ENCODE measurements at places on chromosomes 7 and 10.

DNA sequence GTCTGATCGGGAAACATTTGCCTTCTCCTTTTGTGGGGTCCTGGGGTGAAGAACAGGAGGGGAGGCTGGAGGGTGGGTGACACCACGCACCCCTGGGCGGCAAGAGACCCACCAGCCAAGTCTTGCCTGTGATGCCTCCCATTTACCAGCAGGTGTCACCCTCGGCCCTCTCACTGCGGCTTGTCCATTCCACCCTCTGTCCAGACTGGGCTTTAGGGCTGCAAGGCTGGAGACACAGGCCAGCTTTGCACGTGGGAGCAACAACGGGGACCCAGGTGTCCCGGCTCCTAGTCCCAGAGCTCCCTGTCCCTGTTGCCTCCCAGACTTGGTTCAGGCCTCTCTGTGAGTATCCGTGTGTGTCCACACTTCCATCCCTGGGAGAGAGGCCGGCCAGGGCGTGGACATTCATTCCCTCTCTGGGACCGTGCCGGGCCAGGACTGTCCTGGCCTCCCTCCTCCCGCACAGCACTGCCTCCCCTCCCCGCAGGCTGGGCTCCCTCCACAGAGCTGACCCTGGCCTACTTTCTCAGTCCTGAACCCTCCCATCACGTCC lies 36.2 kb upstream of the GTF2IRD1 start:
- peak; percentile 29 for DNase-seq

DNA sequence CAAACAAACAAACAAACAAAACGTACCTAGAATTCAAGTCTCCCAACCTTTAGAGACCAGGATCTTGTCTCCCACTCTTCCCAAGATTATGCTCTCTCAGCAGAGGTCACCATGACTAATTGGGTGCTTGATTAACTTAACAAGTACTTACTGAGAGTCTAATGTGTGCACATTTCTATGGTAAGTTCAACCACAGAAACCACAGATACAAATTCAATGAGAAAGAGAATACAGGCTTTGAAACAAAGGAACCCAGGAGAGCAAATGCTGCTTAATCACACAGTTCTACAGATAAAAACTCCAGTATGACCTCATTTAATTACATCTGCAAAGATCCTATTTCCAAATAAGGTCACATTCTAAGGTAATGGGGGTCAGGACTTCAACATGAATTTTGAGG lies 142.8 kb downstream of the DNAJC1 start:
- no peak for DNase-seq

DNA sequence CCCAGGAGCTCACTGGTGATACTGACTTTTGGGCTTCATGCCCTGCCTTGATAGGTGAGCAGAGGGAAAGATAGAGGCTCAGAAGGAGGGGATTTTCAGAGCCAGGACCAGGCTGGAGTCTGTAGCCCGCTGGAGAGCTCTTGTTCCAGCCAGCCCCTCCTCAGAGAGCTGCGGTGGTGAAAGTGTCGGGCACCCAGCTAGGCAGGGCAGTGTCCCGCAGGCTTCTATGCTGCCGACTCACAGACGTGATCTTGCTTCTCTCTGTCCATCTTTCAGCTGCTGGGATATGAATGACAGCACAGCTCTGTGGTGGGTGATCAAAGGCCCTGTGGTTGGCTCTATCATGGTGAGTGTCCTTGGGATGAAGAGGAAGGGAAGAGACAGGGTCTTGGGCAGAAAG lies 35.2 kb downstream of the ADCYAP1R1 start:
- DNase-seq: no peak

DNA sequence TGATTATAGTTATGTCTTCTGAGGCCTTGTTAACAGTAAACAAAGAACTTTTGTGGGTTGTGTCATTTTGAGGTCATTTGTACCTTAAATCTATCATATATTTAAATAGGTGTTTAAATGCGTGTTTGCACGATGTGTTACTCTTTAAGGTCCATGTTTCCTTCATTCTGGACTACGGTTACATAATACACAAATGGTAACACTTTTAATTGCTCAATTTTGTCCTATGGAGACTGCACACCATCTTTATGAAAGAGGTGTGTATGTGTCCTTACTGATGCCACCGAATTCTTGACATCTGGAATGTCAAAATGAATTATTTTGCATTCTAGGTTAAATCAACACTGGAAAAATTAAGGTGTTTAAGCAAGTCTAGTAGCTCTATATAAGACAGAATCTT lies 1.7 kb downstream of the PALS2 start:
- DNase-seq: no peak

GRCh38 chr7:133349101-133349500 lies 96.2 kb downstream of the EXOC4 start:
- no peak for DNase-seq

GRCh38 chr7:34025600-34025999 lies 120.3 kb downstream of the BMPER start:
- DNase-seq: no peak

DNA sequence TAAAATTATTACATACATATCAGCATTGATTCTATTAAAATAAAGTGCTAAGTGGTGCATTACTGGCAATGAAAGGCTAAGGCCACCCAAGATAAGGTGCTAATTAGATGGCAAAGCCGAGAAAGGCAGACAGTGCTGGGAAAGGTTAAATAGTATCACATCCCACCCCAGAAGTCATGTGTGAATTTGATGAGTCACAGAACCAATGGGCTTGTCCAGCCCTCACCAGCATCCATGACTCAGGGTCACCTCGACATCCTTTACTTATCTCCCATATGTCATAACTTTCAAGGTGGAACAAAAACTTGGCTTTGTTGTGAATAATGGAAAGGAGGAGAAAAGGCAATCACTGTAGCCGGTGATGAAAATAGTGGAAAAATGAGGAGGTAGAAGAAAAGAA lies 459.1 kb downstream of the PLXNA4 start:
- DNase-seq: no peak

DNA sequence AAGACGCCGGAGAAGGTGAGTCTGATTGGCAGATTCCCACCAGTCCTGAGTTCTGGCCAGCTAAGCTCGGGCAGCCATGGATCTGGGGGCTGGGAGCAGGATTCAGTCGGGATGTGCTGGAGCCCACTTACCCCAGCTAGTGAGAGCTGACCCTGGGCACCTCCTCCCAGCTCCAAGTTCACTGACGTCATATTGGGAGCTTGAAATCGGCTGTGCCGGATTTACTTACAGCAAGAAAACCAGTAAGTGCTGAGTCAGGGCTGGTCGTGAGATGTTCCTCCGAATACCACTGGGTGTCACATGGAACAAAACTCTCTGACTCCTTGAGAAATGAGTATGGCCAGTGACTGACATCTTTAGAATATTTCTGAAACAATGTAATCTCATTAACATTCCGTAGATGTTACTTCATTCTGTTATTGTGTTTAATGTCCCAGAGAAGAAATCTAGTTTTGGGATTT lies 621.2 kb downstream of the SDK1 start:
- DNase-seq: peak; percentile 77

DNA sequence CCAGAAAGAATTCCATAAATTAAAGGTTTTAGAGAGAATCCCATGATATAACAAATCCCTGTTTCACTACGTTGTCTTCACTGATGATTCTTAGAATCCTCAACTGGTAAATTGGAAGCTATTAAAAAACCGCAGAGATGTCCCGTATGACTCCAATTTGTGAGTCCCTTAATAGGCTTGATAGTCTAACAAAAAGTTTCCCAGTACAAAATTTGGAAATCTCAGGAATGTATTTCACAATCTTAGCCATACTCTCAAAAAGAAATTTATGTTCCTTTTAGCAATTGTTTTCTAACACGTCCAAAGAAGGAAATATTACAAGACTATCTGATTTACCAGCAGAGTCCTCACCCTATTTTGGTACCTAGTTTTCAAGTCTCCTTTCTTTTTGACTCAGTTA lies 2.5 kb downstream of the TES start:
- peak; percentile 81 for DNase-seq

- DNase-seq: no peak
Measured at GRCh38 chr7:55131142-55131929, 112.5 kb downstream of the EGFR start.

- no peak for DNase-seq
Measured at GRCh38 chr10:44960088-44960460, 472 bp downstream of the RASSF4 start.

GRCh38 chr7:28998105-28998504 lies 40.0 kb upstream of the TRIL start:
- DNase-seq: no peak

- DNase-seq: peak; percentile 80
Measured at GRCh38 chr10:110357252-110357780, 52.6 kb upstream of the SMNDC1 start.

DNA sequence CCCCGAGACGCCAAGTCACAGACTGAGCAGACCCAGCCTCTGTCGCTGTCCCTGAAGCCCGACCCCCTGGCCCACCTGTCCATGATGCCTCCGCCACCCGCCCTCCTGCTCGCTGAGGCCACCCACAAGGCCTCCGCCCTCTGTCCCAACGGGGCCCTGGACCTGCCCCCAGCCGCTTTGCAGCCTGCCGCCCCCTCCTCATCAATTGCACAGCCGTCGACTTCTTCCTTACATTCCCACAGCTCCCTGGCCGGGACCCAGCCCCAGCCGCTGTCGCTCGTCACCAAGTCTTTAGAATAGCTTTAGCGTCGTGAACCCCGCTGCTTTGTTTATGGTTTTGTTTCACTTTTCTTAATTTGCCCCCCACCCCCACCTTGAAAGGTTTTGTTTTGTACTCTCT lies 215.6 kb downstream of the TCF7L2 start:
- no peak for DNase-seq

GRCh38 chr7:55185321-55185802 lies 166.5 kb downstream of the EGFR start:
- no peak for DNase-seq

DNA sequence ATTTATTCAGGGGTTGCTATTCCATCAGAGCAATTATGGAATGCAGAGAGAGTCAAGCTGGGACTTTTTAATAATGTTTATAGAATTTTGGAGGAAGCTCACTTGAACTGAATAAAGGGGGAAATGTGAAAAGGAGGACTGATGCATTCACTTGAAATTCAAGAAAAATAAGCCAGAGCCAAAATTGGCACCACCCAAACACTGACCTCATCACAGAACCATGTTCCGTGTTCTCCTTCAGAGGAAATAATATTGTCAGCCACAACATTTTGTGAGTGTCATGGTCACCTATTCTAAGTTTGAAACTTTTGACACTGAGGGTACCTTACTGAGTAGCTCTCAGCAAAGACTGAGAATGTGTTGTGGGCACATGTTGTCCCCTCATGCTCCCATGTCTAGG lies 207.0 kb downstream of the ANK3 start:
- DNase-seq: no peak

- DNase-seq: no peak
Measured at GRCh38 chr10:86286236-86287109, 80.1 kb downstream of the GRID1 start.

- peak; percentile 97 for DNase-seq
Measured at GRCh38 chr10:90162271-90162853, 461.0 kb downstream of the KIF20B start.

GRCh38 chr7:103296901-103297836 lies at the start of gene PMPCB:
Gene PMPCB (plus strand): TSS chr7:103297435. CDS start chr7:103297460, 25 bp downstream.
- peak; percentile 78 for DNase-seq

GRCh38 chr7:157483515-157483914 lies 146.7 kb downstream of the DNAJB6 start:
- no peak for DNase-seq

- DNase-seq: no peak
Measured at GRCh38 chr7:90401989-90402388, 1.3 kb upstream of the CLDN12 start.

DNA sequence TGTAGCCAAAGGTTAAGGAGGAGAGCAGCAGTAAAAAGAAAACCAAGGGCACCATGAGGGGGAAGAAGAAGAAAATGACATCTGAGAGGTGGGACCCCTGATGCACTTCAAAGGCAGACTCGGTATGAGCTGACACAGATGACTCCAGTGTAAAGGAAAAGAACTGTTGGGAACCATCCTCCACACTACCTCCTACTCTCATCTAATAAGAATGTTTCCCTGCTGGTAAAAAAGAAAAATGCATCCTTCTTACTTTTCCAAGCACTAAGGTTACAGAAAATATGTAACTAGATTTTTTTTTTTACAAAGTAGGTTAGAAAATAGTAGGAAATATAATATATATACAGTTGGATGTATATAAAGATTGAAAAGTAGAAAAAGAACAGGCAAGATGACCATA lies 16.9 kb downstream of the TAS2R41 start:
- no peak for DNase-seq

DNA sequence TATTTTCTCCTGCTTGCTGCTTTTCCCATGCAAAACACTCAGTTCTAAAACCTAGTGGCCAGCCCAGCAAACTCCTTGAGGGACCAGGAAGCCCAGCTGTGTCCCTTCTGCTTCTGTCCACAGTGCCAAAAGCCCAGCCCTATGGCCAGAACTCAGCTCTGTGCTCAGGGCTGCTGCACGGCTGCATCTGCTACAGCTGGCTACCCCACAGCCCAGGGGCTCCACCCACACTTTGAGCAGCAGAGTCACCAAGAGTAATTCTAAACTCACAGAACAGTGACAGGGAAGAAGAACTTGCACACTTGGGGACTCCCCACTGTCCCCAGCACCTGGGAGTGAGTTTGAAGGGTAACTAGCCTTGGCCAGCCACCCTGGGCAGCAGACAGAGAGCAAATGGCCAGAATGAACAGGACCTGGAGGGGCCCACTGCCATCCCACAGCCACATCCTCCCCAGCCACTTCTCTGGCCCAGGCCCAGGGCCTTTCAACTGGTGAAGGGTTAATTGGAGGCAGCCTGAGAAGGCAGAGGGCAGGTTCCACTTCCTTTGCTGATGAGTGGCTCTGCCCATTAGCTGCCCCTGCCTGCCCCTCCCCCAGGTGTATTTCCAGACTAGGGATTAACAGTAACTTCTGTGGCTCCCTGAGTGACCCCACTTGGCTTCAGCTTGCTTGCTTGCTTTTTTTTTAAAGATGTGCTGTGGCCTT lies 28.1 kb upstream of the TRIM8 start:
- DNase-seq: no peak

DNA sequence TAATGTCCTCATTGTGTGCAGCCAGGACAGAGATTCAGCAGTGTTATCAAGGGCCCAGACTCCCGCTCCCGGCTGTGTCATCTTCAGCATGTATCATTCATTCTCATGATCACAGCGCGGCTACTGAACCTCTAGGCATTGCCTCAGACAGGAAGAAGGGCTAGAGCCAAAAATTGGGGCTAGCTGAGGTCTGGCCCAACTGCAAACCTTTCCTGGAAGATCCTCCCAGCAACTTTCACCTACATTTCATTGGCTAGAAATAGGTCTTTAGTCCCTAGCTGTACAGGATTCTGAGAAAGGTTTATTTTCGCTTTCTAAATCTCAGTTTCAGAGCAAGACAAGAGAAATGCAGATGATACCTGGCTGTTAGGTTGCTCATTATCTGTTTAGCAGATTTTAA lies 81.9 kb downstream of the CREM start:
- DNase-seq: no peak

DNA sequence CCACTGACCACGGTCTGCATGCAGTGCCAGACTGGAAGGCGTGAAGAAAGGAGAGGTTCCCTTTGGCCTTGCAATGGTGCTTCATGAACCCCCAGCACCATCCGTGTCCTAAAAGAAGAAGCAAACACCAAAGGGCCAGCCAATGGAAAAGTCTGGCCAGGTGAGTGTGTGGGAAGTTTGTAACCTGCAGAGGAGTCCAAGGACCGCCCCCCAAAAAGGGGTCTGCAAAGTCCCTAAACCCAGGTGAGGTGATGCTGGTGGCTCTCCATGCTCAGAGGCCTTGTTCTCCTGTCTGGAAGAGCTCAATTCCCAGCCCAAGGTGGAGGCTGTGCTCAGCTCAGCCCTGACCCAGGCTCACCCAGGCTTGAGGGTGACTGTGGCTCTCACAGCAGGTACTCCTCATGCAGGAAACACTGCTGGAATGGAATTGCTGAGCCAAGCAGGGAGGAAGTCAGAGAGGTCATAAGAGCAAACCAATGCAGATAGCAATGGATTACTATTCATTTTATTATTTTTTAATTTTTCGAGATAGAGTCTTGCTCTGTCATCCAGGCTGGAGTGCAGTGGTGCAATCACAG lies 52.4 kb upstream of the NANOS1 start:
- DNase-seq: no peak

All from fibroblast of skin of left quadriceps (primary cell).